SK-N-SH (cell line): ENCODE measurements at places on chromosomes 6 and 20. TPM values are rescaled to one million over a fixed set of nuclear protein-coding genes. Genes with fewer than 3 reads are reported as not detected.

DNA sequence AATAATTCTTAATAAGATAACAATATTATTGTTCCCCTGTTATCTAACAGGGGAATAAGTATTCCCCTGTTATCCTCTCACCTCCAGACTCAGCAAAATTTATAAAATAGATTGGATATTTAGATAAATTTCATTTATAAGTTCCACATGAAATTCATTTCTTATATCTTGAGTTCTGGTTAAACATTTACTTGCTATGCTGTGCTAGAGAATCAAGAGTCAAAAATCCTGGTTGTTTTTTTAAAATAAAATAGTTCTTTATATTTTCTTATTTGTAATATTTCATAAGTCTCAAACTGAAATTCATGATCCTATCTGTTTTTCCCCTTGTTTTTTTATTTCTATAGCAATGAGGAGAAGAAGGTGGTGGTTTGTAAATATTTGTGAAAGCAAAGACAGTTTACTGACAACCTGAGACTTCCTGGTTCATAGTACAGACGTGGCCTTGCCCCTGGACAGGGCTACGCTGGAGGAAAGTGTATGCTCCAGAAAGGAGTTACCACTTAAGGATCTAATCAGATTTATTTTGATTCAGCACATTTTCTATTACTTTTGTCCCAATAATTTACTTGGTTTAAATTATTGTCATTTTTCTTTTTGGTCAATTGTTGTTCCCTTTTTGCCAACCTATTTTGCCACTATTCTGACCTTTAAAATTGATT, 37.8 kb upstream of the MARCKS start:
- H3K27ac ChIP-seq, result no peak overlapping the region
- no peaks in the 10 kb centered on the region for H3K27me3 ChIP-seq
- H3K36me3 ChIP-seq, result no peaks in the 10 kb centered on the region
- no peaks in the 10 kb centered on the region for H3K4me1 ChIP-seq
- DNase-seq, result no peak

TEAD3 gene
- polyA plus RNA-seq, result 5.2 and 7.1 TPM in 2 replicates

GRCh38 chr20:60817891-60818290, 434.2 kb upstream of the CDH4 start:
- H3K27ac ChIP-seq, result no peak overlapping the region
- H3K36me3 ChIP-seq, result no peaks in the 10 kb centered on the region
- DNase-seq, result no peak
- no peak overlapping the region for H3K4me3 ChIP-seq
- no peaks in the 10 kb centered on the region for H3K27me3 ChIP-seq

DNA sequence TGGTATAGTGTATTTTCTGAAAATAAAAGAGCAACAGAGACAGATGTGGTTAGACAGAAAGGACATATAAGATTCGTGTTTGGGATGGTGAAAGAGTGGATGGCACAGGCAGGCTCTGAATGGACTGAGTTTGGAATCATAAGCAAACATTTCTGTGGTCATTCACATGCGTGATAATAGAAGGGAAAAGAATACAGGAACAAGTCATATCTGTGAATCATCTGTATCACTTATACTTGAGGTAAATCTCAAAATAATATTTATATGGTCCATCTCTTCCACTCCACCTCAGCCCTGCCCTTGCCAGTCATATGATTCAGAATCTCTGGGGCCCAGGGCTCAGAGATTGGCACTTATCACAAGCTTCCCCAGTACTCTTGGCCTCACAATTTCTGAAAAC, 535.1 kb downstream of the BCKDHB start:
- H3K36me3 ChIP-seq, result no peaks in the 10 kb centered on the region
- H3K27me3 ChIP-seq, result no peaks in the 10 kb centered on the region
- DNase-seq, result no peak
- H3K4me3 ChIP-seq, result no peak overlapping the region

GLP1R gene
- not detected in 2 replicates for polyA plus RNA-seq

GRCh38 chr6:87916446-87916845, 131.2 kb upstream of the SPACA1 start:
- H3K27ac ChIP-seq, result no peak overlapping the region
- no peaks in the 10 kb centered on the region for H3K4me1 ChIP-seq
- no peaks in the 10 kb centered on the region for H3K36me3 ChIP-seq
- H3K4me3 ChIP-seq, result no peak overlapping the region
- no peaks in the 10 kb centered on the region for H3K27me3 ChIP-seq

DNA sequence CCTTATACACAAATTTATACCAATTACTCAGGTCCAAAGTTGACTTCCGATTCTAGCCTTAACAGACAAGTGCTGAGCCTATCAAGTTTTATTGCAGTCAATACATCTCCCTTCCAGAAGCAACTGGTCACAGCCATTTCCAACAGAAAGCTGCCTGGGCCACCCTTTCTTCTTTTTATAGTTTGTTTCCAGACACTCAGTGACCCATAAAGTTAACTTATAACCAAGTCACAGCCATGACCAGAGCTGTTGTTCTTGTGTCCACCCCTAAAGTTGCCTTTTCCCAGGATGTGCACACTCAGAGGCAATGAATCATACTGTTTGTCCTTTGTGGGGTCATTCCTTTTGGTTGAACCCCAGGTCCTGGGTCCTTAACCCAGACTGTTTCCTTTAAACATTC, 89.9 kb downstream of the CD83 start:
- no peak overlapping the region for H3K4me3 ChIP-seq
- no peak for DNase-seq
- H3K36me3 ChIP-seq, result no peaks in the 10 kb centered on the region

- no peak overlapping the region for H3K27ac ChIP-seq
- no peak for DNase-seq
- no peaks in the 10 kb centered on the region for H3K4me1 ChIP-seq
- peaks cover 22% of the 10 kb centered on the region for H3K36me3 ChIP-seq
- H3K4me3 ChIP-seq, result no peak overlapping the region
These were observed 73.5 kb downstream of the EFHC1 start for GRCh38 chr6:52493669-52494068.

BPIFB6 gene
- polyA plus RNA-seq, result not detected in 2 replicates

GRCh38 chr20:49270177-49270576, 7.7 kb downstream of the ZNFX1 start:
- no peaks in the 10 kb centered on the region for H3K27me3 ChIP-seq
- no peak overlapping the region for H3K4me3 ChIP-seq
- H3K4me1 ChIP-seq, result no peaks in the 10 kb centered on the region
- DNase-seq, result no peak
- peaks cover 82% of the 10 kb centered on the region for H3K36me3 ChIP-seq
- no peak overlapping the region for H3K27ac ChIP-seq

GRCh38 chr6:121770943-121771342, 335.5 kb downstream of the GJA1 start:
- no peaks in the 10 kb centered on the region for H3K36me3 ChIP-seq
- DNase-seq, result no peak
- H3K4me1 ChIP-seq, result no peaks in the 10 kb centered on the region
- H3K4me3 ChIP-seq, result no peak overlapping the region

DNA sequence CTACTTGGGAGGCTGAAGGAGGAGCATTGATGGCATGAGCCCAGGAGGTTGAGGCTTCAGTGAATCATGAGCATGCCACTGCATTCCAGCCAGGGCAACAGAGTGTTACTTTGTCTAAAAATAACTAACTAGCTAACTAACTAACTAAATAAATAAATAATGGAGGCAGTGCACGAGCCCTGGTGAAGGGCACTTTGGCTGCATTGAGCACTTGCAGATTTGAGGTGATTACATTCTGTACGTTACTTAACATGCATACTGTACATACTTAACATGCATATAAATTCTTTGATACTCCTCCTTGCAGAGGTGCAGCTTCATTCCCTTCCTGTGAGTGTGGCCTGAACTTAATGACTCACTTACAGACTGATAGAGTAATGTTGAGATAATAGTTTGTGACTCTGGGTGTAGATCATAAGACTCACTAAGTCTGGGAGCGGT, 10.7 kb downstream of the HLA-A start:
- H3K4me1 ChIP-seq, result no peaks in the 10 kb centered on the region; the same call in 1 of the 2 replicates
- H3K27me3 ChIP-seq, result no peaks in the 10 kb centered on the region
- H3K4me3 ChIP-seq, result no peak overlapping the region
- no peaks in the 10 kb centered on the region for H3K36me3 ChIP-seq
- H3K27ac ChIP-seq, result peak overlapping the region; percentile 22

SAMD5 gene
- not detected in 2 replicates for polyA plus RNA-seq

- H3K4me1 ChIP-seq, result no peaks in the 10 kb centered on the region
- H3K4me3 ChIP-seq, result no peak overlapping the region
- H3K36me3 ChIP-seq, result no peaks in the 10 kb centered on the region
- H3K27me3 ChIP-seq, result no peaks in the 10 kb centered on the region
These were observed 899.9 kb downstream of the C6orf118 start for GRCh38 chr6:164409309-164410009.

DNA sequence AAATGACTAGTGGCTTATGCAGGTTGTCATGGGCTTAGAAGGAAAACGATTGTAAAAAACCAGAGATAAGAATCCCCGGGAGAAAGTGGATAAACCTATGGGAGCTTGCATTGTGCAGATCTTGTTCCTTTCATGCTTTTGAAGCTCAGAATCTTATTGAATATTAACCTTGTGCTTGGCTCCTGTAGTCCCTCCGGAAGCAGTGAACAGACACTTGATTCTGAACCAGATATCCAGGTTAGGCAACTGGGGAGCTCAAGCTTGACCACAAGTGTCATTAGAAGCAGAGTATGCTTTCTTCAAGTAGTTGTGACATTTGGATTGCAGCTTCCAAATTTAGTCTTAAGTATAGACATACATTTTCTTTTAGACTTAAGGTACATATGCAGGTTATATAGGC, 212.6 kb upstream of the MOCS1 start:
- H3K27ac ChIP-seq, result no peak overlapping the region
- H3K4me1 ChIP-seq, result no peaks in the 10 kb centered on the region
- DNase-seq, result no peak
- no peak overlapping the region for H3K4me3 ChIP-seq
- H3K36me3 ChIP-seq, result no peaks in the 10 kb centered on the region
- no peaks in the 10 kb centered on the region for H3K27me3 ChIP-seq

- no peaks in the 10 kb centered on the region for H3K36me3 ChIP-seq
- H3K4me1 ChIP-seq, result no peaks in the 10 kb centered on the region
- DNase-seq, result no peak
- H3K27ac ChIP-seq, result no peak overlapping the region
These were observed 7.9 kb upstream of the SLC22A16 start for GRCh38 chr6:110484321-110484720.

SYNE1 gene
- 31.1 and 38.7 TPM in 2 replicates for polyA plus RNA-seq

DNA sequence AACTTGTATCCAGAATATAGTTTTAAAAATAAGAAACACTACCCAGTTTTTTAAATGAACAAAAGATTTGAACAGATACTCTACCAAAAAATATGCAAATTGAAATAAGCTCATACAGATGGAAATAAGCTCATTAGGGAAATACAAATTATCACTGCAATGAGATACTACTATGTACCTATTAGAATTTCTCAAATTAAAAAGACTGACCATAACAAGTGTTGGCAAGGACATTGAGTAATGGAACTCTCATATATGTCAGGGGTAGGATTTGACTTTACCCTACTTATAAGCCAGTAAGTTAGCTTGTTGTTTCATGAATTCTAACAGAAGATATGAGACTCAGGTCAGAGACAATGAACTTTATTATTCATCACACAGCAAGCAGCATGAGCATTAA, 9.6 kb upstream of the ASIP start:
- H3K4me1 ChIP-seq, result no peaks in the 10 kb centered on the region
- H3K27ac ChIP-seq, result no peak overlapping the region
- no peak for DNase-seq
- H3K27me3 ChIP-seq, result no peaks in the 10 kb centered on the region
- H3K36me3 ChIP-seq, result no peaks in the 10 kb centered on the region

DNA sequence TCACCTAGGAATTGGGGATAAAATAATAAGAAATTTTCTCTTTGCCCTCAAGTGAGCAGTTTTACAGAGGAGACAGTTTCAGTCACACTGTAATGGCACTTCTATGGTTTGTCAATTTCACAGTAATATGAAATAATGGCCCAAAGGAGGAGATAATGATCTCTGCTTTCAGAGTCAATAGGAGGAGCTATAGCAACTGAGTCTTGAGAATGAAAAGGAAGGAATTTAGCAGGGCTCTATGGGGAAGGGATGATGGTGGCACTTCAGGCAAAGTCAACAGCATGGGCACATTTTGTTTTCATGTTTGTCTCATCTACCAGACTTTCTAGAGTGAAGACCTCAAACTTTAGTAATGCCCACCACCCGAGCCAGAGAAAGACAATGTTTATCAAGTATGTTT, 138.3 kb upstream of the HMGN3 start:
- no peak overlapping the region for H3K27ac ChIP-seq
- H3K4me3 ChIP-seq, result no peak overlapping the region
- H3K36me3 ChIP-seq, result no peaks in the 10 kb centered on the region
- DNase-seq, result no peak
- H3K27me3 ChIP-seq, result no peaks in the 10 kb centered on the region

- no peaks in the 10 kb centered on the region for H3K36me3 ChIP-seq
- no peaks in the 10 kb centered on the region for H3K27me3 ChIP-seq
- H3K4me3 ChIP-seq, result peak overlapping the region; percentile 65; the same call in 1 of the 2 replicates
- H3K27ac ChIP-seq, result no peak overlapping the region
These were observed 45.2 kb downstream of the DPPA5 start for GRCh38 chr6:73308712-73309534.

RSPH3 gene
- 2.1 and 2.6 TPM in 2 replicates for polyA plus RNA-seq

- H3K27ac ChIP-seq, result no peak overlapping the region
- no peak for DNase-seq
- H3K4me3 ChIP-seq, result no peak overlapping the region
- H3K36me3 ChIP-seq, result peaks cover 46% of the 10 kb centered on the region
These were observed 45.6 kb upstream of the ALDH8A1 start for GRCh38 chr6:134995536-134995935.

- H3K36me3 ChIP-seq, result peaks cover 10% of the 10 kb centered on the region
- H3K27ac ChIP-seq, result no peak overlapping the region
- no peaks in the 10 kb centered on the region for H3K4me1 ChIP-seq
- H3K4me3 ChIP-seq, result no peak overlapping the region
- no peaks in the 10 kb centered on the region for H3K27me3 ChIP-seq
These were observed 86.5 kb downstream of the ATRN start for GRCh38 chr20:3557237-3557785.

RAB44 gene
- 0.10 and 0.12 TPM in 2 replicates for polyA plus RNA-seq

ATAT1 gene
- polyA plus RNA-seq, result 35.4 and 36.2 TPM in 2 replicates

LHFPL5 gene
- polyA plus RNA-seq, result not detected in 2 replicates

GRCh38 chr6:41786451-41787218, 859 bp upstream of the TOMM6 start:
- H3K27me3 ChIP-seq, result no peaks in the 10 kb centered on the region
- peak overlapping the region; percentile 66 for H3K4me3 ChIP-seq
- peaks cover 17% of the 10 kb centered on the region; the same call in 1 of the 2 replicates for H3K4me1 ChIP-seq
- H3K36me3 ChIP-seq, result peaks cover 31% of the 10 kb centered on the region
- peak overlapping the region; percentile 90 for H3K27ac ChIP-seq
- DNase-seq, result peak; percentile 95

COL19A1 gene
- 0.10 and 0.15 TPM in 2 replicates for polyA plus RNA-seq

- no peaks in the 10 kb centered on the region for H3K27me3 ChIP-seq
- H3K27ac ChIP-seq, result no peak overlapping the region
- no peaks in the 10 kb centered on the region for H3K36me3 ChIP-seq
- H3K4me3 ChIP-seq, result no peak overlapping the region
- H3K4me1 ChIP-seq, result peaks cover 17% of the 10 kb centered on the region
These were observed 29.3 kb upstream of the EZR start for GRCh38 chr6:158848490-158848895.
